ENCODE measurements at places on chromosomes 1 and 21.

GRCh38 chr1:2528016-2528415 lies 1.6 kb upstream of the PANK4 start:
- DNase-seq: no peak

DNA sequence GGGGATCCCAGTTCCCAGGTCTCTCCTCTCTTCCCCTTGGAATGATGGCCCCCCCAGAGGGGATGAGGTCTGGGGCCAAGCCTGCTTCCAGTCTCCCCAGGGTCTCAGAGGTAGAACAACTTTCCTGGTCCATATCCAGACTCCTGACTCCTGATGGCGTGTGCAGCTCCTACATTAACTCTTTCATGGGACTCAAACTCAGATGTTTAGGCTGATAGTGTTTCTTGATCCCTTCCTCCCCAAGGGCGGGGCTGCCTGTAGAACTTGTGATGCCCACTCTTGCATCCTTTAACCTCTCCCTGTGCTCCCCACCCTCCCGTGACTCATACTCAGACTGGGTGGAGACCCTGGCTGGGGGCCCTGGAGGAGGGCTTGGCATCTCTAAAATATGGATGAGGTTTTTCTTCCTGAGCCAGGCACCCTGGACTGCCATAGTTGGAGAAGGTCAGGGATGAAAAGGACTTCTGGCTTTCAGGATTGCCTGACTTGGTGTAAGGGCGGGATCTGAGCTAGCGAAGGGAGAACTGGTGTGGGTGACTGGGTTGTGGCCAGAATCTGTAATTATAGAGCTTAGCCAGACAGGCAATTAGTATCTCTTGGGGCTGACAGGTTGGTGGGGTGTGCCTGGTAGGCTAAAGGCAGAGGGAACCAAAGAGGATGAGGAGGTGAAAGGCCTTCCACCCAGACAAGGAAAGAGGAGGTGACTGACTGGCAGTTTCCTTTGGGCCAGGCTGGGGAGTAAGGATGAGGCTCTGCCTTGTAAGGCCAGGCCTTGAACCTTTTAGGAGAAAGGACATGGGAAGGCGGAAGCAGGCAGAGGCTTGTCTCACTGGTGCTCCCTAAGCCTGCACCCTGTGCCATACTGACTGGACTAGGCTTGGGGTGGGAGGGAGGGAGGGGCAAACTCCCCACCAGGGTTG lies 1.5 kb downstream of the ATP8B2 start:
- peak; percentile 35 for DNase-seq

DNA sequence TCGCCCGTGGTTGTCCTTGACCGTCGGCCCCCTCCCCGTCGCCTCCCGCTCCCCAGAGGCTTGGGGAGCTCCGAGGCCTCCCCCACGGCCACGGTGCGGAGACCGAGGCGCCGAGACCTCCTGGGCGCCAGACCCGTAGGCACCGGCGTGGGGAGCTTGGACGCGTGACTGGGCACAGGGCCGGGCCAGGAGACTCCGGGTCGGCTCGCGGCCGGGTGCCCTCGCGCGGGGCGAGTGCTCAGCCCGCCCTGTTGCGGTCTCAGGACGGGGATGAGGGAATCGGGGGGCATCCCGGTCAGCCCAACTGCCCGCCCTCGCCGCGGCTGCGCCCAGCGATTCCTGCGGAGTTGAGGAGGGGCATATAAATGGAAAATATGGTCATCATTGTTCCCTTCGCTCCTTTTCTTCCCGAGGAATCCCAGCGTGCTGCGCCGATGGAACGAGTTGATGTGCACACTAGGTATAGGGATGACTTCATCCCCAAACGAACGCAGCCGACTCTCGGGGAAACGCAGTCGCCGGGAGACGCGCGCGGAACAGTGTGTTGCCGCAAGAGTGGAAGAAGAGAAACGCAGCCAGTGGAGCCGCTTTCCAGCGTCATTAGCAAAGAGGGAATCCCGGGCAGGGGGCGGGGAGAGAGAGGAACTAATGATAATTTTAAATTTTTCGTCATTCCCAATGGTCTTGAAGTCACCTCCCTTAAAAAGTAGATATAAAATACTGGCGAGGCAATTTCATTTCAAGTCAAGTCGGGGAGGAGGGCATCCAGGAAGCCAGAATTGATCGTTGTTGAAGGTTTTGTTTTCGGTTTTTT lies 747 bp upstream of the ENAH start:
- peak; percentile 30 for DNase-seq

DNA sequence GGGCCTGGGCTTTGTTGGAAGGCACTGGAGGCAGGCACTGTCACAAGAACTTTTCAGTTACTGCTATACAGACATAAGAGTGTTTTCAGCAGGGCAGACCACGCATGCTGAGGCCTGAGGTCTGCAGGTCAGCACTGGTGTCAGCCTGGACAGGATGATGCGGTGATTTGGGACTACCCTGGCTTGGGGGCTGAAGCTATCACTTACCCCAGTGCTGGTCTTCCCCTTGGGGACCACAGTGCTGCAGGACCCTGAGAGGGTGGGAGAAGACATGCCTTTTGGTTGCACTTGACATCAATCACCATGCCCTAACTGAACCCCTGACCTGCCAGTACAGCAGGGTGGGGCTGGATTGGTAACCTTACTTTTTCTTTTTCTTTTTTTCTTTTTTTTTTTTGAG lies 9.2 kb downstream of the DMRTB1 start:
- DNase-seq: no peak

GRCh38 chr1:56064705-56065104 lies 514.7 kb downstream of the PLPP3 start:
- no peak for DNase-seq

DNA sequence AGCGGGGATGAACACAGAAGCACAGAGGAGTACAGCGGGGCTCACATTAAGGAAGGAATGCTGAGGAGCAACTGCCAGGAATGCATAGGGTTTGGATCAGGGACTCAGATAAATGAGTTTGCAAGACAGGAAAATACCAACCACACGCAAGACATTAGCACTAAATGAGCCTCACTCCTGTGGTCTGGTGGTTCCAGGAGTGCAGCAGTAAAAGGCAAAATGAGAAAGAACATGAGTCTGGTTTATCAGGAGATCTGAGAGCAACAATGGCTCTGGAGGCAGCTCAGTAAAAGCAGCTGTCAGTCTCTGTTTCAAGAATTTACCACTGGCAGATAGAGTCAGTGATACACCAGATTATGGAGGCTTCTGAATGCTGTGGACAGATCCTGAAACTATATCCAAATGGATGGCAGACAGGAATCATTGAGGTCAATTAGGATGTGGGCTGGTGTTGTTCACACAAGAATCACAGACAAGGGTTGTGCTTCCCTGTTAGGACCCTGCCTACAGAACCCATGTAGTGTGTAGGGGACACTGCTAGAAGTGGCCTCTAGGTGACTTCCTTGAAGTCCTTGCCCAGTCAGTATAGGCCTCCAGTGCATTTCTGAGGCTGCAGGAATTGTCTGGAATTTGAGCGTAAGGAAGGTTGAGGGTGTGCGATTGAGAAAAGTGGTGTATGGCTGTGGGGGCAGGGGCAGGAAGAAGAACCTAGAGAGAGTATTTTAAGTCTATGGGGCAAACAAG lies 50.3 kb downstream of the CASQ2 start:
- DNase-seq: no peak

- no peak for DNase-seq
These were observed 26.3 kb upstream of the FAM3B start for GRCh38 chr21:41290106-41290799.

DNA sequence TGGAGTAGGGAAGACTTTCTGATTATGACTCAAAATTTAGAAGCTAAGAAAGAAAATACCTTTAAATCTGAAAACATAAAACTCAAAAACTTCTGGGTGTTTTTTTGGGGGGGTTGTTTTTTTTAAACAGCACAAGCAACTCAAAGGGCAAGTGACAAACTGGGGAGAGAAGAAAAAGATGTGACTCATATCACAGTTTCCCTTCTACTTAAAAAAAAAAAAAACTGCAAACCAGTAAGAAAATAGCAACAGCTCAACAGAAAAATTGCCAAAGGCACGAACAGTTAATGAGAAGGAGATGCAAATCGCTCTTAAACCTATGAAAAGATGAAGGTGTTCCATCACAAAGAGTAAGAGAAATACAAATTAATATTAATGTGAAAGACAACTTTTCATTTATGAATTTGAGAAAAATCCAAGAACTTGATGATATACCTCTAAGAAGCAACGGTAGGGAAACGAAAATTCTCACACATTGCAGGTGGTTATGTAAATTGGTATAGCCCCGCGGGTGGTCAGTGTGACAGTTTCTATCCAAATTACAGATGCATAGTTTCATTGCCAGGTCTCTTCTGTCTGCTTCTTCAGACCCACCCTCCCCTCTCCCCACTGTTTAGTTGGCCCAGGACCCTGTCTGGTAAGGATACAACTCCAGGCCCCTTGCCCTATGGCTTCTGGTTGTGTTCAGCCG lies 9.0 kb downstream of the IFNAR2 start:
- peak; percentile 75 for DNase-seq

DNA sequence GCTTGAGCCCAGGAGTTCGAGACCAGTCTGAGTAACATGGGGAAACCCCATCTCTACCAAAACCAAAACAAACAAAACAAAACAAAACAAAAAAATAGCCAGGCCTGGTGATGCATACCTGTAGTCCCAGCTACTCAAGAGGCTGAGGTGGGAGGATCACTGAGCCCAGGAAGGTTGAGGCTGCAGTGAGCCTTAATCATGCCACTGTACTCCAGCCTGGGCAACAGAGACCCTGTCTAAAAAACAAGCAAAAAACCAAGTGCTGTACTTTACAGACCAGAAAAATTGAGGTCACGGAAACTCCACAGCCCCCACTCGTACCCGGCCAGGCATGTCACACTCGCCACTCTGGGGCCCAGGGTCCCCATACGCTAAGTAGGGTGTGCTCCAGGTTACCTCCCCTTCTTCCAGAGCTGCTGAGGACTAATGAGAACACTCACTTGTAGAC lies 22.9 kb downstream of the ATP2B4 start:
- peak; percentile 22 for DNase-seq

DNA sequence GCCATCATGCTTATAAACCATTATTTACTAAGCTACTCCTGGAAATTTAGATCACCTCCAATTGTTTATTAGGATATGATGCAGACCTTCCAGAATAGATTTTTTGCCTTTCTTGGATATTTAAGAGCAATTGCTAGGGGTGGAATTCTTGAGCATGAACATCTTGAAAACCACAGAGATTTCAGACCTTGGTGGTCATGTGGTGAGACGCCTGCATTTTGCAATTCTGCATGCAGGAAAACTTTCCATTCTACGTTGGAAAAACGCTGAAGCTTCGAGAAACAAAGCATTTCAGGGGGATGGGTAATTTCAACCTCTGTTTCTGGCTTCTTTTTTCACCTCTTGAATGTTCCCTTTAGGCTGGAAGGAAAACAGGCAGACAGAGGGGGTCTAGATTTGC lies 596.3 kb downstream of the KIF26B start:
- no peak for DNase-seq

GRCh38 chr1:184661801-184662200 lies 92.9 kb downstream of the EDEM3 start:
- DNase-seq: no peak

DNA sequence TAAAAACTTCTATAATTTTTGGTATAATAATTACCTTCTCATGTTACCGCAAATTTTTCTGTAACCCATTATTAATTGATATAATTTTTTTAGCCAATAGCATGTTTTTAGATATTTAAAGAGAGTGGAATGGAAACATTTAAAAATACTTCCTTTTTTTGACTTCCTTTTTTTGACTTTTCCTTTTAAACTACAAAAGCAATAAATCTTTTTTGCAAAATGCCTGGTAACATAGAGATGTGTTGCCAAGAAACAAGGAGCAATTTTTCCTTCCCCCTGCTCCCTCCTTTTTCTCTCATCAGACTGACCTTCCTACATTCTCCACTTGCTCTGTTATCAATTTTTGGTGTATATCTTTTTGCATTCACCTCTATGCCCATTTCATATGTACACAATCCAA lies 666.2 kb downstream of the ADGRL2 start:
- no peak for DNase-seq

DNA sequence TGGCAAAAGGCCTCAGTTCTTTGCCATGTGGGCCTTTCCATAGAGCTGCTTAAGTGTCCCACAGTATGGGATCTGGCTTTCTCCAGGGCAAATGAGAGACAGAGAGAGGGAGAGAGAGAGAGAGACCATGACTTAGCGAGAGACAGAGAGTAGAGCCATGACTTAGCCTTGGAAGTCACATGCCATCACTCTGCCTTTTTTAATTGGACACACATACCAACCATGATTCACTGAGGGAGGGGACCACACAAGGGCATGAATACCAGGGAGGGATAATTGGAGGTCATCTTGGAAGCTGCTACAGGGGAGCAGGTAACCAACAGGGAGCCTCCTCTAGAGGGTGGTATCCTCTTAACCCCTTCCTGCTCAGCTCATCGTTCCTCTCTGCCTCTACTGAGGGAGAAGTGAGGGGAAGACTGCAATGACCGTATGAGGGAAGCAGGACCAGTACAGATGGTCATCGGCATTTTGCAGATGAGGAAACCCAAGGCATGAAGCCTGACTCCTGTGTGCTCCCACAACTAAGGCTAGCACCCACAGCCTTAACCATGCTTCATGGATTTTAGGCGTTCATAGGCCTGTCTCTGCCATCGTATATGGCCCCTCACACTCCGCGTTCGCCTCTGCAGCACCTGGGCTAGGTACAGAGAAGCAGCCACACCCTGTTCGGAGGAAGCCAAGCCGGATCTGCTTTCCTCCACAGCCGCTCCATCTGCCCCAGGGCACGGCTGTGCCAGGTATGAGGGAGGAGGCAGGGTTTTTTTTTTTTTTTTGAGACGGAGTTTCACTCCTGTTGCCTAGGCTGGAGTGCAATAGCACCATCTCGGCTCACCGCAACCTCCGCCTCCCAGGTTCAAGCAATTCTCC lies 38.6 kb downstream of the MEF2D start:
- DNase-seq: peak; percentile 41

DNA sequence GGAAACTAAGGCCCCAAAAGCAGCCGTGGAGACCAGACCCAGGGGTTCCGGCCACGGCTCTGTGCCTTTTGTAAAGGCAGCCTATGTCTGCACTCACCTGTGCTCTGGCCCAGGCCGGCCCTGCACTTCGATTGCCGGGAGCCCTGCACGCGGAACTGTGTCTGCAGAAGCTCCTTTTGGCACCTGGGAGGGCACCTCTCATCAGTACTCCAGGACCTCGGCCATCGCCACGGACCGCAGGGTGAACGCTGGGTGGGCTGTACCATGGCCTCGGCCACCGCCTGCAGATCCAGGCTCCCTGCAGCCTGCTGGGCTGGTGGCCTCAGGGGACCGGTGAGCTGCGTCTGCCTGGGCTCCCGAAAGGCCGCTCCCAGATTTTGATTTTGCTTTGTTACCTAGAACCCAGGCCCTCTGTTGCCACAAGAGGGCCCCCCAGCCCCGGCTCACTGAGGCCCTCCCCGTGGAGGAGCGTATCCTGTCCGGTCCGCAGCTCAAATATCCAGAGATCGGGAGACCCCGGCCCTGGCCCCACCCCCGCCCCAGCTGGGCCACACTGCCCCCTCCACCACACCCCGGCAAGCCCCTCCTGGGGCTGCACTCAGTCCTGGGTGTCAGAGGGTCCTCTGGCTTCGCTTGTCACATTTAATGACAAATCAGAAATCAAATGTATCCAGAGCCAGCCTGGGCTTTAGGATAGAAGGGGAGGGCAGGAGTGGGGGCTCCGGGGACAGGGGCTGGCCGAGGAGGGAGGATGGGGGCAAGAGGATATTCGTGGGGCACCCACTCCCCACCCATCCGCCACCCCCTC lies 60.2 kb upstream of the PDE9A start:
- peak; percentile 70 for DNase-seq
